ENCODE measurements at places on chromosomes 1 and 21.
A peak's percentile ranks its signal among the peaks of the same experiment; 100 is the strongest.

DNA sequence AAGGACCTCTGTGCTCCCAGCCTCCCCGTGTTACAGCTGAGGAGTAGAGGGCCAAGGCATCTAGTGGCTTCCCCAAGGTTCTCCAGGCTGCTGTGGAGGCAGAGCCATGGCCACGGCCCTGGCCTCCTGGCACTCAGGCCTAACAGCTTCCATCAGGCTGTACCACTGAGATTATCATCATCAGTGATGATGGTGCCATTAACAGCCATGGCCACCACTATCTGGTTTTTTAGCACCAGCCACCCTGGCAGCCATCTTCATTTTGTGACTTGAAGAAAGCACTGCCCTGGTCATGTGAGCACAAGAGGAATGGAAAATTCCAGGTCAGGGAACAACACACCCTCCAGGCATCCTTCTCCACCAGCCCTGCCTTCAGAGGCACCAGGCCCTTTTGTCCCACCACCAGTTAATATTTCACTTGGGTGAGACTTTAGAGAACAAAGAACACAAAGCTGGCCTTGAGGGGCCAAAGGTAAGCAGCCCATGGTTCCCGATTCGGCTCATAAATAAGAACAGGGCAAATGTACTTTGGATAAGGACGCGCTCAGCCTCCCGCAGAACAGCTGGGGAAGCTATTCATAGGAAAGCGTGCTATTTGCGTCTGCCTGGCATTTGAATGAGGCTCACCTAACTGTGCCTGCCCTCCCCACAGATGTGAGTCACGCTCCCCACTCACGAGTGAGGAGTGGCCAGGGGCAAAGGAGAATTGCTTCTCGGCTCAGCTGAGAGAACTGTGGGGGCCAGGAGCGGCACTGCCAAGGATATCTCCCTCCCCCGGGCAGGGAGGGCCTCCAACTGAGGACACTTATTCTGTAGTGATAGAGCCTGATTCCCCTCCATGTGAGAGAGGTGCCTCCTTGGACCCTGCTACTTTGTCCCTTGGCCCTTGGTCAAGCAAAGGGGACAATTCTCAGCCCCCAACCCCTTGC lies 95.6 kb downstream of the CD58 start:
- no peak for DNase-seq

GRCh38 chr1:160748181-160748877 lies 9.3 kb downstream of the SLAMF7 start:
- DNase-seq = no peak

DNA sequence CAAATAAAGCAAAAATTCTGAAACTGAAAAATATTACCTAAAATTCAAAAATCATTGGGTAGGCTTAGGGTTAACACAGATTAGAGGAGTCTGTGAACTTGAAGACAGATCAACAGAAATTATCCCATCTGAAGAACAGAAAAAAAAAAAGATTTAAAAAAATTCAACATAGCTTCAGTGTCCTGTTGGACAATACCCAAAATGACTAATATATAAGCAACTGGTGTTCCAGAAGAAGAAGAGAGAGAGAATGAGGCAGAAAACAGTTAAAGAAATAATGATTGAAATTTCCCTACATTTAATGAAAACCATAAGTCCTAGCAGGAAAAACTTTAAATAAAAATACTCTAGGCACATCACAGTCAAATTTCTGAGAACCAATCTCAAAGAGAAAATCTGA lies 31.5 kb downstream of the TMCO1 start:
- DNase-seq = no peak

DNA sequence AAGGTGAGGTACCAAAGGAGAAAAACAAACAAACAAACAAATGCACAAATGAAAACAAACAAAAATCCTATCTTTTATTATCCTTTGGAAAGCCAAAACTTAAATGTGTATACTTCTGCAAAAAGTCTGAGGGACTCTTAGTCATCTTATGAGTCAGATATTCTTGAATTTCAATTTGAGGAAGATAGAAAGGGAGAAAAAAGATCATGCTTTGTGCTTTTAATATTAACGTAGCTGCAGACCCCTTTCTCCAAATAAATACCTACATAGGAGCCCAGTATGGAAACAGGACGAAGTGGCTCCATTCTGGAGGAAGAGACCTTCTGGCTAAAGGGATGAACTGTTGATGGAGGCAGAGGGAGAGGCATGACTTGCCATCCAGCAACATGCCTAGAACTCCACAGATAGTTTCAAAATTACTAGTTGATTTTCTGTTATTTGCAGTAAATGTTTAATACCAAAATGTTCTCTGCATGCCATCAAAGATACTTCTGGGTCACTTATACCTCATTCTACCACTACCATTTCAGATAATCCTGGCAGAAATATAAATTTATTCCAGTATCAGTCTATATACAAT lies 25.4 kb downstream of the NUP210L start:
- DNase-seq = no peak

GRCh38 chr21:40243685-40244084 lies 376.4 kb downstream of the PCP4 start:
- DNase-seq = no peak

- no peak for DNase-seq
Observed at GRCh38 chr1:244614113-244614836, 38.7 kb upstream of the DESI2 start.

- no peak for DNase-seq
Observed at GRCh38 chr1:112817555-112818373, 102.6 kb upstream of the PPM1J start.

GRCh38 chr1:41812453-41812852 lies 106.3 kb downstream of the HIVEP3 start:
- no peak for DNase-seq

DNA sequence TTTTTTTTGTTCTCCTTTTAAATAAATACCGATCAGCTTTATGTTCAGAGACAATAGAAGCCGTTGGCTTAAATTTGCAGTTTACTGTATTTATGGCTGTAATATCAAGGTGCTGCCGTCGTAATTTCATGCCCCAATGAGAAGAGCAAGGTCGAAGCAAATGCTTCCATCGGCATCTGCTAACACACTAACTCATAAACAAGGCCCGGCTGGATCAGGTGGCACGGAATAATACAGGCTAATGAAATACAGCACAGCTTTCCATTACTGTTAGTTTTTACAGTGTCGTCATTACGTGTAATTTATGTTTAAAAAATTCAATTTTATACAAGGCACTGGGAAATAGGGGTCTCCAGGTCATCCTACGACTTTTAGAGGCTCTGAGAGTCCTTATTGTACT lies 119.0 kb downstream of the PEX14 start:
- no peak for DNase-seq

- DNase-seq = no peak
Observed at GRCh38 chr1:247338723-247339275, 7.1 kb upstream of the ZNF496 start.

- DNase-seq = no peak
Observed at GRCh38 chr21:43639470-43640353, 19.6 kb downstream of the HSF2BP start.

DNA sequence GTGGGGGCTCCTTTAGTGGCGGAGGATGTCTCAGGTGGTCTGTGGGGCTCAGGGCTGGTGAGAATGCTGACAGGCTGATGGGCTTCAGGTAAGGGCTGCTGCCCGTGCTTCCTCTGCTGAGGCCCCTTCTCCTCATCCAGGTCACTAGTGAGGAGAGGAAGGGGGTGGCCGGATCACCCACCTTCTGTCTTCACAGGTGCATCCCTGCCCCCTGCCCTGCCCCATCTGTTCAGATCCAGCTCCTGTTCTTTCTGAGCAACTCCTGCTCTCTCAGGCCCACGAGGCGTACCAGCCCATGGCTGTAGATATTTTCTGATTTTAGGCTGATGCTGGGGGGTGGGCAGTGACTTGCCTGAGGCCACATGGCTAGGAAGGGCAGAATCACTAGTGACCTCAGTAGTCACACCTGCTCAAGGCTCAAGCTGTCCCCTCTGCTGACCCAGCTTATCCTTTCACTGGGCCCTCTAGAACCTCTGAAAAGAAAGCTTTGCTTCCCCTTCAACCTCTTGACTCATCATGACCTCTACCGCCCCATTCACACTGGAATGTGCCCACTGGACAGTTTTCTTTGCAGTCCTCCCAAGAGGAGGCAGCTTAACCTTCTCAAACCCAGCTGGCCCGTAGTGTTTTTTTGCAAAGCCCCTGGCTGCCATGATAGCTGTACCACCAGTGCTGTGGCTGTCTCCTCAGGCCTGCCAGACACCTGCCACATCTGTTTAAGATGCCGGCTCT lies 14.8 kb downstream of the DCST2 start:
- no peak for DNase-seq

GRCh38 chr1:231778009-231778719 lies 151.6 kb downstream of the DISC1 start:
- no peak for DNase-seq

DNA sequence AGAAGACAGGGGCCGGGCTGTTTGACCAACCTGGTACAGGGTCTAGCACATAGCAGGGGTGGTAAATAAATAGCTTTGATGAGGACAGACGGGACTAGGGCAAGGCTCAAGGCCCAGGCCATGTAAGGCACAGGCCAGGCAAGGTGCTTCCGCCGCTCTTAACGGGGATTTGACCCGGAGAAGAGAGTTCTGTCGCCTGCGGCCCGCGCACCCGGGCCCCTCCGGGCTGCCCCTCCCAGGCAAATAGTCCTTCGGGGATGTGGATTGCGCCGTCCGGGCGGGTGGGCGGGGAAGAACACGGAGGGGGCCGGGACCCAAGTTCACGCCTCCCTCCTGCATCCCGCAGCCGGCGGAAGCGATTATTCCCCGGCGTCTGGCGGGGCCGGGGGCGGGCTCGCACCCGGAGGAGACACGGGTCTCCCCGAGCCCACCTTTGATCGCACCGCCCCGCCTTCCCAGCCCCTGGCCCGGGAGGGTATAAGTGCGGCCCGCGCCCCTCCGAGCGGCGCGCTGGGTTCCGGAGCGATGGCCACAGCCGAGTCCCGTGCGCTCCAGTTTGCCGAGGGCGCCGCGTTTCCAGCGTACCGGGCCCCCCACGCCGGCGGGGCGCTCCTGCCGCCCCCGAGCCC lies at the start of gene MIXL1:
TSS of gene MIXL1 (plus strand) at position 508 of the 629 bp plus-strand sequence. CDS start at position 526, 18 bp downstream.
- no peak for DNase-seq

GRCh38 chr21:34131586-34131985 lies 58.2 kb downstream of the MRPS6 start:
- no peak for DNase-seq

- DNase-seq = no peak
Observed at GRCh38 chr1:181448461-181448860, 34.9 kb upstream of the CACNA1E start.

GRCh38 chr1:107935396-107936064 lies 29.4 kb downstream of the VAV3 start:
- DNase-seq = peak; percentile 15

- no peak for DNase-seq
Observed at GRCh38 chr1:157363660-157364140, 188.6 kb downstream of the FCRL5 start.

- DNase-seq = no peak
Observed at GRCh38 chr21:33109574-33110339, 39.8 kb downstream of the OLIG1 start.

DNA sequence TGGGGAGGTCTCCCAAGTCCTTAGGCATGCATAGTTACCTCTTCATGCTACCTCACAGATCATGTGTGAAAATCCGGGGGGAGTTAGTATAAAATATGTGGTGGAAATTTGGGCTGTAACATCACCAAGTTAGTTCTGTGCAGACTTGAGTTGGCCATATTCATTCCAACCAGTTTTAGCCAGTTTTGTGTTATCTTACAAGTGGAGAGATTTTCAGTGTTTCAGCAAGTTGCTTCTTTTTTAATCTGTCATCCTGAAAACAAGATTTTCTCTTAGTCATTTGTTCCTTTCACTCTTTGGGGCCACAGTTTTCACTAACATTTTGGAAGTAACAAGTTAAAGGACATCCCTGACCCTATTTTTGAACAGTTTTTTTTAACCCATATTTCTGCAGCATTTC lies 11.3 kb downstream of the SLC25A24 start:
- DNase-seq = no peak

DNA sequence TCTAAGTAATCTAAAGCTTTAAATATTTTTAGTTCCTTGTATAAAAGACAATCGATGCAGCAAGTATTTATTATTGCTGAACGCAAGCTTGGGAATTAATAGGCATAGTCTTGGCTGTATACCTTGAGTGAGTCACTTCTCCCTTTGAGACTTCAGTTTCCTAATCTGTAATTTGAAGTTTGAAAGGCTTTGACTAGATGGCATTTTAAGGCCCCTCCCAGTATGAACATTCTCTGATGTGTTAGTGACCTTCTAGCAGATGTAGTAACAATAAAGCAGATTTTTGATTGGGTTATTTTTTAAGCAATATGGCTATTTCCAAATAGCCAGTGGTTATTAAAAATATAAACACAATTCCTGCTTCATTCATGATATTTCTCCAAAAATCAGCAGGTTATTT lies 58.2 kb downstream of the DUSP10 start:
- DNase-seq = no peak

DNA sequence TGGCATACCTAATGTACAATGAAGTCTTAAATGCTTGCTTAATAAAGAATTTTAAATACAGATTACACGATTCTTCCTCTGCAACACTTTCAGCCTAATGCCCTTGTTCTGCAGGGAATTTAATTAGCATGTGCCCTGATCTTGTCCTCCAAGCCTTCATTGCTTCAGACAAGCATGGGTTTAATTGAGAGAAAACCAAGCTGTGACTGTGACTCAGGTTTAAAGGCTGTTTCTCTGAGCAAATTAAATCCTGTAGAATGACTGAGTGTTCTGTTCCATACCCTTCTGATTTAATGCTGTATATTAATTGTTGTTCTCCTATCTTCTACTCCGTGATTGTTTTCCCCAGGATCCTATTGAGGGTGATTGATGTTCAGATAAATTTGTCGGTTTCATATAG lies 269.0 kb upstream of the PRMT6 start:
- DNase-seq = no peak

- no peak for DNase-seq
Observed at GRCh38 chr21:40433538-40433937, 413.4 kb downstream of the DSCAM start.

GRCh38 chr1:100506217-100506616 lies 31.7 kb upstream of the GPR88 start:
- DNase-seq = no peak

DNA sequence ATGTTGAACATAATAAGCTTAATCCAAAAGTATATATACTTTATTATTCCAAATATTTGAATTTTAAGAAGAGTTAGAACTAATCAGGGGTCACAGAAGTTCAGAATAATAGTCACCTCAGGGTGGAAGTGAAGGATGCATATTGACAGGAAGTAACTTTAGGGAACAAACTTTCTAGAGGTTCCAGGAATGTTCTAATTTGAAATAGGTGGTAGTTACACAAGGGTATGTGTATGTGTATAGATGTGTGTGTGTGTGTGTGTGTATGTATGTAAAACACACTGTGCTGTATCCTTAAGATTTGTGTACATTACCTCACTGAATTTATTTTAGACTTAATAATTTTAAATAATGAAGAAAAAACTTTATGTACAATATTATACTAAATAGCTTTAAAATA lies 110.4 kb downstream of the ACBD6 start:
- DNase-seq = no peak

DNA sequence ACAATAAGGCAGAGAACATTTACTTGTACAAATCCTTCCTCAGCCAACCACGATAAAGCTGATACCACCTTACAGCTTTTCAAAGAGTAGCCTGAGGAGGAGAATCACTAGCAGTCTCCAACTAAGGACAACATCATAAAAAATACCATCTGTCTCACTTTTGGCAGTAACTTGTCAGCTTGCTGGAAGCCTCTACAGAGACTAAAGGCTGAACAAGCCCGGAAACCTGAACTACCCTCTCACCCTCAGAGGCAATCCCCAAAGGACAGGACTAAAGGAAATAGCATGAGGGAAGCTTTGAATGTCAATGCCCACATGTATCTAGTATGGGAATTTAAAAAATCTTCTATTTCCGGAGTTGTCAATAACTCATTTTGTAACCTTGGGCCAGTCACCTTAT lies 10.6 kb downstream of the SRSF4 start:
- no peak for DNase-seq

- no peak for DNase-seq
Observed at GRCh38 chr1:22452481-22452957, 868 bp downstream of the ZBTB40 start.

Data from T-helper 2 cell (primary cell).